Stimulated activated CD8-positive, alpha-beta memory T cell treated with anti-CD3 and anti-CD28 coated beads, Interleukin-15, amount 100 ng/mL, for 48 hours (primary cell): ENCODE measurements at places on chromosomes 7 and 10.

- no peak for DNase-seq
These were observed 778 bp upstream of the TRIM8 start for GRCh38 chr10:102643336-102644065.

DNA sequence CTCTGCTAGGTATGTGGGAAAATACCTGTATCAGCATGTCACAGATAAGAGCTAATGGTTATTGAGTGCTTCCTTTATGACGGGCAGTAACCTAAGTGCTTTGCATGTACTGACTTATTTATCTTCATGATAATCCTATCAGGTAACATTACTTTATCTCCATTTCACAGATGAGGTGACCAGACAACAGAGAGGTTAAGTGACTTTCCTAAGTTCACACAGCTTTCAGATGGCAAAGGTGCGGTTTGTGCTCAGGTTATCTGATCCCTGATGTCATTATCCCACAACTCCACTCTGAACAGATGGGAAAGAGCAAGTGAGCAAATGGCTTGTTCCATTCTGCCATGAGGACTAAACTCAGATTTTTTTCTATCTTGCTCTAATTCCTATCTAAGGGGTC, 217.0 kb upstream of the PODXL start:
- DNase-seq: no peak

GRCh38 chr10:122078965-122079795, 90.2 kb downstream of the TACC2 start:
- no peak for DNase-seq

DNA sequence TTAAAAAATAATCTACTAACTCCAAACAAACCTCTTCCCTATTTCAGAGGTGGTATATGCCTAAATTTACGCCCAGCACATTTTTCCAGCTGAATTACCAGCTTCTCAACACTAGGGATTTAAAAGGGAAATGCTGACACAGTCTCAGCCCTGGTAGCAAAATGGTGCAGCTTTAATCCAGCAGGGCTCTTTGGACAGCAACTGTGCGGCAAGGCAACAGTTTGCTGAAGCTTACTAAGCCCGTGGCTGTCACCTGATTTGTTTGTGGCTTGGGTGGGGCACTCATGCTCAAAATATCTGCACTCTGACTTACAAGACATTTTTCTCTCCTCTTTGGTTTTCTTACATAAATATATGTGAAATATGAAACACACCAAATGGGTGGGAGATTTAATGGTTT, 206.7 kb downstream of the POU6F2 start:
- DNase-seq: no peak

- DNase-seq: no peak
These were observed 782 bp downstream of the POU6F2 start for GRCh38 chr7:38978491-38978890.

- DNase-seq: no peak
These were observed 10.2 kb upstream of the ZFYVE27 start for GRCh38 chr10:97726636-97727178.

GRCh38 chr7:147775516-147776284, 814.9 kb upstream of the C7orf33 start:
- DNase-seq: no peak

- no peak for DNase-seq
These were observed 11.2 kb downstream of the SLC13A4 start for GRCh38 chr7:135716677-135717238.

DNA sequence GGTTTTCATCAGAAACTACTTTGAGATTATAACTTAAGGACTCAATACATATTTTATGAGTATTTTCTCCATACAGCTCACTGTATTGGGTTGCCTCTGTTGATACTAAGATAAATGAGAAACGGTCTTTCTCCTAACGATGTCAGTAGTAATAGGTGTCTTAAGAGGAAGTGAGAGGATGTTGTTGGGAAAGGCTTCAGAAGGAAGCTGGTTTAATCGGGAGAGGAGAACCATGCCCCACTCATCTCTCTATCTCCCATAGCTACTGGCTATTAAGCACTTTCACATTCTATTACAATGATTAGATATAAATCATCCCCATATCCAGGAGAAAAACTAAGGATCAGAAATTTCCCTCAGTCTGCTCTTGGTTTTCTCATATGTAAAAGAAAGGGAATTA, 2.0 kb downstream of the CLEC5A start:
- no peak for DNase-seq

GRCh38 chr10:124226271-124227054, 133.1 kb upstream of the CHST15 start:
- DNase-seq: no peak

GRCh38 chr7:92751902-92752901, 84.2 kb downstream of the CDK6 start:
- DNase-seq: no peak

GRCh38 chr7:102393467-102393866, 2.7 kb upstream of the PRKRIP1 start:
- DNase-seq: no peak

GRCh38 chr10:122911889-122912484, 1.6 kb downstream of the FAM24A start:
- peak; percentile 12 for DNase-seq

DNA sequence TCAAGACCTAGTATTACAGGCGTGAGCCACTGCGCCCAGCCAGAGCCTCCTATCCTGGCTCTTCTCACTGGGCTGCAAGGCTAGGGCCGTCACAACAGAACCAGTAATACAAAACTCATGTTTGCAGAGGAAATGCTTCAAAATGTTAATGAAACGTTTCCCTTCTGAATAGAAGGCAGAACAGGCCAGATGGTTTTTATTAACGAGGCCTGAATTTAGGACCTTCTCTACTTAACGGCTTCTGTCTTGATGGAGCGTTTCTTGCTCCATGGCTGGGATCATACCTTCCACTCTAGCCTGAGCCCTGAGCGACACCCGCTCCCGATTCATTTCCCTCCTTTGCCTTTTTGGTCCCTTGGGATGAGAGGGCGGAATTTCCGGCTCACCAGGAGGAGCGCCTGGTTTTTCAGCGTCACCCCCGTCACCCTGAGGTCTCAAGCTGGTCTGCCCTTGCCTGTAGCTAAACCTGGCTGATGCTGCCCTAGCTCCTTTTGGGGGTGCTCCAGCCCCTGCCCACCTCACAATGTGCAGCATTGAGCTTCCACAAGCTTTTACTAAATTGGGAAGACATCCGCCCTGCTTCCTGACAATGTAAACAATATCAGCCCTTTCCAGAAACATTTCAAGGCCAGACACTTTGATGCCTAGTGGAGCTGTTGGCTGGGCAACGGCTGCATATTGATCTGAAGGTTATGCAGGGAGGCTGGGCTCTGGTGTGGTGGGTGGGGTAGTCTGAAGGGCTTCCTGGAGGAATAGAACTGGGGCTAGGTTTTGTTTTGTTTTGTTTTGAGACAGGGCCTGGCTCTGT, 5.2 kb downstream of the CLIP2 start:
- no peak for DNase-seq

GRCh38 chr10:22285130-22285529, 31.1 kb upstream of the COMMD3 start:
- no peak for DNase-seq
